ENCODE measurements at places on chromosomes 7 and 10.

GRCh38 chr10:102460836-102461186 lies 9.5 kb upstream of the C10orf95 start:
- DNase-seq: no peak

- no peak for DNase-seq
Measured at GRCh38 chr7:1101563-1102431, 13.9 kb downstream of the GPER1 start.

DNA sequence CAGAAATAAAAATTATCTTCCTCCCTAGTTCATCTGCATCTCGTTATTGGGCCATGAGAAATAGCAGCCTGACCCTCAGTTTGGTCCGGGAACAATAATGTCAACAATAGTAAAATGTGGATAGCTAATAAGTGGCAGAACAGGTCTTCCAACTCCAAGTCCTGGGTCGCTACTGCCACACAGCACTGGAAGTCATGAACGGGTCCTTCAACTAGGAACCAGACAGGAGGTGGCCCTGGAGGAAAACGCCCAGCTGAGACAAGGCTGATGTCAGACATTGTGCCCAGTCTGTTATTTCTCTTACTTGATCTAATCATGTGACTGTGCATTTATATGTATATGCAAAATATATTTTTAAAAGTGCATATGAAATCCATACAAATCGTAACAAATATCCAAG lies 51.8 kb downstream of the PYROXD2 start:
- no peak for DNase-seq

GRCh38 chr10:29807163-29807806 lies 172.5 kb upstream of the SVIL start:
- no peak for DNase-seq

DNA sequence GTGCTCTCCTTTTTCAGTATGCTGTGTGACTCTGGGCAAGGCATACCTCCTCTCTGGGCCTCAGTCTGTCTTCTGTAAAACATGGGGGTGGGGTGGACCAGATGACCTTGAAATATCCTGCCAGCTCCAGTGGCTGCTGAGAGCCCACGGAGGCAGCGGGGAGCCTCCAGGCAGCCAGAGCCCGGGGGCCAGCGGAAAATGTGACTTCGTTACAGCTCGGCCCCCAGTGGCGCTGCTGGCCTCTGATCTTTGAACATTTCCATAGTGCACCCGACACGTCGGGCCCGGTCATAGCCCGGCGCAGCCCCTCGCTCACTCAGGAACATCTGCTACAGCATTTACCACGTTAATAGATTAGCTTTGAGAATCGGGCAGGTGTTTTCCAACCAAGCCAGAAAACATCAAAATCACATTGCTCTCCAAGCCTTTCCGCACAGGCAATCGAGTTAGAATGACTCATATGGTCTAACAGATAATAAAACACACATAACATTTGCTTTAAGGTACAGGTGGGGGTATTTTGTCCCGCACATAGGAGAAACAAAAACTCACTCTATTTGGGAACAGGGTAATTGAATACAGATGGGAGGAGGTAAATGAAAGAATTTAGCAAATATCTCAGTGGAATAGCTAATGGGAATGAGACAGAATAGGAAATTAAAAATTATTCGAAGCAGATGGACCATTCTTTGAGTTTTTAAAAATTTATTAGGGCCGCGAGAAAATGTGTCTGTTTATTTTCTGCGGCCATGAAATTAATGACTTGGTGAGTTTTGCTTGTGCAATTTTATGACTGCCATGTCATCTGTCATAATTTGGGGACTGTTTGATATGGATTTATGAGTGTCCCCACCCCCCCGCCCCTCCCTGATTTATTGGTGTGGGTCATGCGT lies 26.3 kb upstream of the COMTD1 start:
- DNase-seq: no peak

DNA sequence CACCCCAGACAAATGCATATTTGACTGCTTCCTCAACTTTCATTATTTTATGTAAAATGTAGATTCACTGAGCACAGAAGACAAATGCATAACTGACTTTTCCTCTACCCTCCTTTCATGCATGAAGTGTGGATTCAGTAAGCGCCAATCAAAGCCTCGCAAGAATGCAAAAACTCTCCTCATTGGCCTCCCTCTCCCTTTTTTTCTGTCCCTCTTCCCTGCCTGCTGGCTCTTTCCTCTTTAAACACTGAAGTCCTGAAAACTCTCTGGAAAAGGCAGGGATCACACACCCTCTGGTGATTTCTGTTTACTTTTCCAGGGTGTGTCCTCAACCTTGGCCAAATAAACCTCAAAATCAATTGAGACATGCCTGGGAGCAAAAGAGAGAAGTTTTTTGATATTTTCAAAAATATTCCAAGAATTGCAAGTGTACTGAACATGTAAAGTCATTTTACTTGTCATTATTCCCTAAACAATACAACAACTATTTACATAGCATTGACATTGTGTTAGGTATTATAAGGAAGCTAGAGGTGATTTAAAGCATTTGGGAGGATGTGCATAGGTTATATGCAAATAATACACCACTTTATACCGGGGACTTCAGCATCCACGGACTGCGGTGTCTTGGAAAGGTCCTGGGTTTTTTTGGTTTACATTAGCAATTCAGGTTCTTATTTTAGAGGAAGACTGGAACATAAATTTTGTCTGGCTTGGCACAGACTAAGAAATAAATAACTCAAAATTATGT lies 71.4 kb downstream of the SEC61G start:
- DNase-seq: no peak

DNA sequence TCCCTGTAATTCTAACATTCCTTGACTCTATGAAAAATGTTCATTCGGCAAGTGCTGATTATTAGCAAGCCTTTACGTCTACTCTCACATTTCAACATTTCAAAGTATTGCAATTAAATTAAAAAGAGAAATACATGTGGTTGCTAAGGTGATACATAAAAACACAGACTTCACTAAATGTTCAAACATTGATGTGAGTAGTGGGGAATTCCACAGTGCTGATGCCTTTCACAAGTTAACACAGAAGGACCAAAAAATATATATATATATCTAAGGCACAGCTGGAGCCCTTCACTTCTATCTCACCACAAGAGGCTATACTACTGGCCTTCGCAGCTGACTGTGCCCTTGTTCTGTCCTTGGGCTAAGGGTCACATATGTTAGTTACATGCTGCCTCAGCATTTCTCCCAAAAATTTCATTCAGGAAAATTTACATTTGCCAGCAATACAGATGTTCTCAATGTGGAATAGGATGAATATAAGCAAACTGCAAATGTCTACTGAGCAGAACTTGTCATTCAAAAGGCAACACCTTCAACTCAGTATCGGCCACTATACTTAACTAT lies 13.9 kb downstream of the CTTNBP2 start:
- no peak for DNase-seq

- no peak for DNase-seq
Measured at GRCh38 chr10:218798-219197, 83.5 kb downstream of the ZMYND11 start.

DNA sequence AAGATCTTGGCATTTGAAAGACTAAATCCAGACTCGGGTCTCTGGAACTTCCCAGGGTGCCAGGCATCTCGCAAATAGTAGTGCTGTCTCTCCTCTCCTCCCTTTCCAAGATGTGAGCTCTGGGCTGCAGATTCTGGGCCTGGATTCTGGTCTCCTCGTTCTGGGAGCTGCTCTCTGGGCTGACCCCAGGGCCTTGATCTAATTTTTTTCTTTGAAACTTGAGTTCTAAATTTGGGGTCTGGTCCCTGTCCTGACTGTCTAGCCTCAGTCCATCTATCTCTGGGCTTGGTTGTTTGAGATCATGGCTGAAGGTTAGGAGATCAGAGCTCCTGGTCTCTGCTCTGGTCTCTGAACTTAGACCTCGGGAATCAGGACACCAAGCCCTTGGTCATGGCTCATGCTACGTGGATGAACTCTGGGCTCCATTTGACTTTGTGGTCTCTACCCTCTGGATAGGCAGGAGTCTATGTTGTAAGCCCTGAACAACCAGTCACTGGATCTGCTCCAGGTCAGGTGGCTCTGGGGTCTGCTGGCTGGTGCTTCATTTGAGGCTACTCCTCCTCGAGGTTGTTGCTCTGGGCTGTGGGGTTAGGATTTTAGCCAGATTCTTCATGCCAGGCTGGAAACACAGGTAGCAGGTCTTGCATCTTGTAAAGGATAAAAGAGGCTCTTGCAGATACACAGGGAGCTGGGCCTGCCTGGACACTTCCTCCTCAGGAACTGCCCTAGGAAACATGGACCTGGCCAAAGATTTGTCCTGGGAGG lies 8.0 kb upstream of the MBL2 start:
- DNase-seq: no peak

DNA sequence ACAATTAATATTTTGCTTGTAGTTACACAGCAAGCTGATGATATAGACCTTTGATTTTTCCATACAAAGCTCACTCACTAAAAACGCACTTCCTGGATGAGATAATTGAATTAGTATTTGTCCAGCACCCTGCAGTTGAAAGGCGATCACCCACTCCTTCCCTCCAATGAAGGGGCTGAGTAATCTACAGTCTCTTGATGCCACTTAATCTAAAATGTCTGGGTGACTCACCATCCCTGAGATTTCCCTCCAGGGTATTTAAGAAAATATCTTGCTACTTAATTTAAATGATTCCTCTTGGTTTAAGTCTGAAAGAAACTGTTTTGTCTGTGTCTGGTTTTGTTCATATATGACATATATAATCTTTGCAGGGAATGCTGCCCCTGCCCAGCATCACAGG lies 515.3 kb downstream of the GRID1 start:
- DNase-seq: no peak

GRCh38 chr7:122143376-122143750 lies 686 bp downstream of the AASS start:
- no peak for DNase-seq

DNA sequence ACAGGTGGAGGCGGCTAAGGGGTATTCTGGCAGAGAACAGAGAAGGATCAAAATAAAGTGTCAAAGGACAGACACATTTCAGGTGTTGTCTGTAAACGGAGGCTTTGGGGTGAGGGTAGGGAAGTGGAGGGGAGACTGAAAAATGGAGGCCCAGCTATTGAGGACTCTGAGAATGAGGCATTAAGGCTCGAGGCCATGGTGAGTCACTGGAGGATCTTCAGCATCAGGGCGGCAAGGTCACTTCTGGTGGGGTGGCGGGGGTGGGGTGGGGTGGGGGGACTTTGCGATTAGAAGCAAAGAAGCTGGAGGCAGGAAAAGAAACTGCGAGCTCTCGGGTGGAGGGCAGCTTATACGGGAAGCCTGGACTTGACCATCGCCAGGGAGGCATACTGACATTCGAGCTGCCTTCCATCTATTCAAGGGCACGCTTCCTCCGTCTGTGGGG lies 58.4 kb upstream of the PCGF5 start:
- DNase-seq: peak; percentile 8

- DNase-seq: no peak
Measured at GRCh38 chr10:42983591-42983990, 93.3 kb upstream of the RET start.

DNA sequence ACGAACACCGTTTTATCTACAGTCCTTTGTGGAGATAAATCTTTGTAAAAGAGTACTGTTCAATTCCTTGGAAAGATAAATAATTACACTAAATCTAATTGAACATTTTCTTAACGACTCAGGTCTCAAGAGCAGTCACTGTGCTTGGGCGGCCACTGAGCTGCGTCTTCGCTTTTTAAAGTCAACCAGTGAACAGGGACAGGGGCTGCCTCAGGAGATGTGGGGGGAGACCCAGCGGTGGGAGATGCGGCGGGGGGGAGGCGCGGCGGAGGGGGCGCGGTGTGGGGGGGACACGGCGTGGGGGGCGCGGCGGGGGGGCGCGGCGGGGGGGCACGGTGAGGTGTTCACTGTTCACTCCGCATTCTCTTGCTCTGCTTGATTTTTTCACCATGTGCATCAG lies 39.8 kb downstream of the CAMK2B start:
- DNase-seq: no peak

Data from KBM-7 (cell line).